ENCODE measurements at places on chromosomes 1 and 21.

GRCh38 chr1:183735069-183735860 is 69.7 kb upstream of the RGL1 start:
- peak; percentile 40 for DNase-seq

DNA sequence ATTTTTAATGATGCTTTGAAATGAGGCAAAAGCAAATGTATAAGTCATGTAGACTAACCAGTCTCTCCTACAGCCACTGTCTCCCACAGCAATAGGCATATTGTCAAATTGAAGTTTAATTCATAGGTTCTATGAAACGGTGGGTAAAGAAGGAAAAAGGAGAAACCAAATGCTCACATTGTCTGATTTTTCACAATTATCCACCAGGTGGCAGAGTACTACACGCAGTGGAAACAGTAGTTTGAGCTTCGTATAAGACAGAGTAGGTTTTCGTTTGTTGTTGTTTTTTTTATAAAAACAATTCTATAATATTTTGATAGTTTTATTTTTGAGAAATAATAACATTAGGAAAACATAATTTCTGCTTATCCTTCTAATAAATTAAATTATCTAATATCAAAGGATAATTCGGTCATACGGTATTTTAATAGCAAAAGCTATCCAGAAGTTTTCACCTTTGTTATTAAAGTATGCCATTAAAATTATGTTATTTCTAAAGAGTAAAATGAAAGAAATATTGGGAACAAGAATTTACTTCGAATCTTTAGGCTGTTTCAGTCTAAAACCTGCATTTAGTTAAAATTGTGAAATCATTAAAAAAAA is 39.1 kb downstream of the TYW3 start:
- peak; percentile 53 for DNase-seq

DNA sequence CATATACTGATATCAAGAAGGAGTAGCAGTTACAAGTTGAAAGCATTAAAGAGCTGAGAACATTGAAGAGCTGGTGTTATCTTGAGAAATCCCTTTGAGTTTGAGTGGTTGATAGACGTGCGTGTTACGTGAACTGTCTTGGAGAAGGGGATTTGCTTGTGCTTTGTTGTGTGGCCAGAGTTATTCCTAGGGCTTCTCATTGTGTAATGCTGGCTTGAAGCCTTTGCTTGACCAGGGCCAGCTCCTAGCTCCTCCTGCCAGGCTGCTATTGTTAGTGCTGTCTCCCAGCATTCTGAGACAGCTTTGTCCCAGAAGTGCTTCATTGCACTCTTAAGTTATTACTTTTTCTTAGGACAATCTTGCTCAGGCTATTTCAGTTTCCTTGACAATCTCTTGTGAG is 116.2 kb upstream of the KCNK2 start:
- peak; percentile 48 for DNase-seq

GRCh38 chr21:19237608-19238007 is 834.0 kb upstream of the TMPRSS15 start:
- DNase-seq = no peak

- no peak for DNase-seq
Measured at GRCh38 chr1:207669528-207670009, 24.6 kb downstream of the CR1L start.

DNA sequence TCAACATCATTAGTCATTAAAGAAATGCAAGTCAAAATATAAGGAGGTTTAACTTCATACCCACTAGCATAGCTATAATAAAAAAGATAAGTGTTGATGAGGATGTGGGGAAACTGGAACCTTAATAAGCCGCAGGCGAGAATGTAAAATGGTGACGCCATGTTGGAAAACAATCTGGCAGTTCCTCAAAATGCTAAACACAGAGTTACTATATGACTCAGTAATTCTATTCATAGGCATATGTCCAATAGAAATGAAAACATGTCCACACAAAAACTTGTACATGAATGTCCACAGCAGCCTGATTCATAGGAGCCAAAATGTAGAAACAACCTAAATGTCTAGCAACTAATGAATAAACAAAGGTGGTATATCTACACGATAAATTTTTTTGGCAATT is 23.2 kb downstream of the DDX59 start:
- no peak for DNase-seq

DNA sequence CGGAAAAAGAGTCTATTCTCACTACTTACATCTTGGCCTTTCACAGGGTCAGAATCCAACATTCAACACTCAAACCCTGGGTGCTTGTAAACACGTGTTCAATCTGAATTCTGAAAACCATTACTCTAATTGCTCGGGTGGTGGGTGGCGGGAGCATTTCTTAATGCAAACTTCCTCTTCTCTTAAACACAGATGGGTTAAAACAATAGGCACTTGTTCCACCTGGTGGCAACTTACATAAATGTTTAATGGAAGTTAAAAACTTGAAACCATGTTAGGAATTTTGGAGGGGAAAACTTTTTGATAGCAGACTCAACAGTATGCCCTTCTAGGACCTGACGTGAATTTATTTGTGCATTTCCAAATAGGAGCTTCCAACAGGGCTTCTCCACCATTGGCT is 23.4 kb upstream of the TDRD10 start:
- DNase-seq = peak; percentile 33

DNA sequence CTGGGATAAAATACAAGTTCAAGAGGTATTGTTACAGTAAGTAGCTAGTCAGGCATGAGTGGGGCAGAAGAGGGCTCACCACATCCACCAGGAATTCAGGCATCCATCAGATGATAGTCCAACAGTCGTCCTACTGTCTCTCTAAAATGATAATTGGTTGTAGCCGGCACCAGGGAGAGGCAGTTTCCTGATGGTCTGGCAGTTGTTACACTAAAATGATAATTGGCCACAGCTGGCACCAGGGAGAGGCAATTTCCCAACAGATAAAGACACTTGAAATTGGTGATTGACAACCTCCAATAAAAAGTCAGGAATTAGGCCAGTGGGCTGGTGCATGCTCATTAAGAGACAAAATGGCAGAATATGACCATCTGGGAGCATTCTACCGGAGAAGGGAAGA is 545.8 kb downstream of the AMY1C start:
- no peak for DNase-seq

- DNase-seq = no peak
Measured at GRCh38 chr1:16607433-16607851, 5.9 kb downstream of the NBPF1 start.

GRCh38 chr1:94236630-94237290 is 624 bp downstream of the ARHGAP29 start:
- peak; percentile 56 for DNase-seq

DNA sequence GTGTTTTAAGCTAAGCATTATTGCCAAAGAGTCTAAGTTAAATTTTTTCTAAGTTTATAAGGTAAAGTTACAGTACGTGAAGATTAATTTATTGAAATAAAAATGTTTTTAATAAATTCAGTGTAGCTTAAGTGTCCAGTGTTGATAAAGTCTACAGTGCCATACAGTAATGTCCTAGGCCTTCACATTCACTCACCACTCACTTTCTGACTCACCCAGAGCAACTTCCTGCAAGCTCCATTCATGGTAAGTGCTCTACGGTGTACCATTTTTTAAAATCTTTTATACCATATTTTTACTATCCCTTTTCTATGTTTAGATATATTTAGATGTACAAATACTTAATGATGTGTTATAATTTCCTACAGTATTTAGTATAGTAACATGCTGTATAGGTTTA is 173.2 kb downstream of the CACNA1E start:
- no peak for DNase-seq

DNA sequence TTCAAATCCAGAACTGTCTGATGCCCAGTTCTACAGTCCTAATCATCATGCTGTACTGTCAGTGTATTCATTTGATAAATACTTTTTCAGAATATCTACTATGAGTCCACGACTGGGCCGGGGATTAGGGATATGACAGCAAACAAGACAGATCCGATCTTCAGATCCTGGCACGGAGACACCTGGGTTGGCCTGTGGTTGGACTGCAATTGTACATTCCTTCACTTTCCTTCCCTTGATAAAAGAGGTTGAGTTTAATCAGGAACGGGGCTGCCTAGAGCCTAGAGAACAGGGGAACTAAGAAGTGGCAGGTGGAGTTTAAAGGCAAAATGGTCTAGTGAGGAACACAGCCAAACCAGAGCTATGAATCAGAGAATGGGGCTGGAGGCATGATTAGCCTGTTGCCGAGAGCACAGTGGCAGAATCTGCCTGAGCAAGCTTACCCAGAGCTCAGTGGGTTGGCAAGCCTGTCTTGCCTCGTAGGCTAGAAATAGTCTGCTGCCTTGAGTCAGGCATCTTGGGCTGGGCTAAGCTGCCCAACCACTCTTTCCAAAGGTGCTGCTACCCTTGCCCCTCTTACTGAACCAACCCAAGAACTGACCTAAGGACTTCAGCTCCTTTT is 38.1 kb upstream of the PTCH2 start:
- peak; percentile 61 for DNase-seq

GRCh38 chr1:100578201-100578600 is 40.3 kb downstream of the GPR88 start:
- peak; percentile 11 for DNase-seq

GRCh38 chr1:154536570-154536969 is 21.9 kb downstream of the UBE2Q1 start:
- DNase-seq = peak; percentile 30

GRCh38 chr1:1211541-1212441 is 2.2 kb downstream of the TNFRSF4 start:
- DNase-seq = no peak

DNA sequence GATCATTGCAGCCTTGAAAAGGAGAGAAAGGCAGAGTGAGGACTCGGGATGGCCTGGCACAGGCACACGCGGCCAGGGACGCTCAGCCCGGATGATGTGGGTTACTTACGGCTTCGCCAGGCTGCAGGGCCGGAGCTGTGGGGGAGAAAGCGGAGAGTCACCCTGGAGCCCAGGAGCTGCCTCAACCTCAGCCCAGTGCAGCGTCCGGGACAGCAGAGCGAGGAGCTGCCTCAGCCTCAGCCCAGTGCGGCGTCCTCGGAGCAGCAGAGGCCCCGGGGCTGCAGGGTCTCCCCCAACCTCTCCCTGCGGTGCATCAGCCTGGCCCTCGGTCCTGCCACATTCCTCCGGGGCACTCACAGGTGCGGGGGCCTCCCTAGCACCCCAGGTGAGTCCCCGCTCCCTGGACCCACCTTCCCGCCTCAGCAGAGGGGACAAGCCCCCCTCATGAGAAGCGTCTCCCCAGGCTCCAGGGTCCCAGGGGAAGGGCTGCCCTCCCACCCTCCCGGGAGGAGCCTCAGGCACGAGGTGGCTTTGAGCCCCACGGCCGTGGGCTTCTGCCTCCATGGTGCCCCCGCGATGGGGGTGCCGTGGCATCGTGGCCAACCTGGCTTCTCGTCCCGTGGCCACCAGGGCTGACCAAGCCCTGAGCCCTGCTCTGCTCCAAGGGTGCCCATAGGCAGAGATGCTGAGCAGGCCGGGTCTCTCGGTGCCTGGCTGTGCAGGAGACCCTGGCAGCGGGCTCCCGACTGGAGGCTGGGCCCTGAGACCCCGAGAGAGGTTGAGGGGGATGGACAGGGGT is 10.5 kb upstream of the RNF223 start:
- DNase-seq = no peak

- no peak for DNase-seq
Measured at GRCh38 chr1:95583661-95584210, 349.7 kb downstream of the RWDD3 start.

- peak; percentile 34 for DNase-seq
Measured at GRCh38 chr1:116951200-116951935, 41.7 kb downstream of the PTGFRN start.

DNA sequence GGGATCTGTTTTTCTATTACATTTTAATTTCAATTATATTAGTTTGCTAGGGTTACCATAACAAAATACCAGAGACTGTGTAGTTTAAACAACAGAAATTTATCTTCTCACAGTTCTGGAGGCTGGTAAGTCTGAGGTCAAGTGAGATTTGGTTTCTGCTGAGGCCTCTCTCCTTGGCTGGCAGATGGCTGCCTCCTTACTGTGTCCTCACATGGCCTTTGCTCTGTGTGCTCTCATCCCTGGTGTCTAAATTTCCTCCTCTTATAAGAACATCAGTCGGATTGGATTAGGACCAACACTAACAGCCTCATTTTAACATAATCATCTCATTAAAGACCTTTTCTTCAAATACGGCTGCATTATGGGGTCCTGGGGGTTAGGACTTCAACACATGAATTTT is 195.2 kb upstream of the CHODL start:
- DNase-seq = no peak

DNA sequence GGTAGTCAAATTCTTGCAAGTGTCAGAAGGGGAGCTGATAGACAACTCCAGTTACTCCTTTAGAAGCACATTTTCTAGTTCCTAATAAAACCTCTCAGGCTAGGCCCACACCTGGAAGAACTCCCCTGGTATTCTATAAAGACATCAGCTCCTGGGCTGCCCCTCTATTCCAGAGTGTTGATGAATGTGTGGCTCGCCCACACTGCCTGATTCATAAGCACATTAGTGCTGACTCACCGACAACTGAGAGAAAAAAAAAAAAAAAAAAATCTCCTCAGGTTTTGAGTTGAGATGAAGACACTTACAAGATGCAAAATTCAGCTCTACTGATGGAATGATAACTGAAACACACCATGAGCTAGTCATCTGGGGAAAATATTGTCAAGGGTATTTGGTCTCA is 188.1 kb downstream of the TNR start:
- DNase-seq = no peak

DNA sequence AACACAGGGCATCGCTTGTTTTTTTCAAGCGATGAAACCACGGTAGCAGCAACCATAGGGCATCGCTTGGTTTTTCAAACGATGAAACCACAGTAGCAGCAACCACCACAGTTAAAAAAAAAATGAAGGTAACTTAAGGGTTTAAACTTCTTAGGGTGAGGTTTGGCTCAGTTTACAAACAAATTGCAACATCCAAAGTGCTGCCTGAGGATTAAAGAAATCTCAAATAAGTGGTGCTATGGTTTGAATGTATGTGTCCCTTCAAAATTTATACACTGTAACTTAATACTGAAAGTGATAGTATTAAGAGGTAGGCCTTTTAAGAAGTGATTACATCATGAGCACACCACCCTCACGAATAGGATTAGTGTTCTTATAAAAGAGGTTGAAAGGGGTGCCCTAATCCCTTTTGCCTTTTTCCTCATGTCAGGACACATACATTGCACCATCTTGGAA is 6.4 kb upstream of the GBP5 start:
- DNase-seq = no peak

GRCh38 chr1:37315371-37315846 is 159.0 kb upstream of the ZC3H12A start:
- DNase-seq = no peak

- no peak for DNase-seq
Measured at GRCh38 chr21:26374817-26375216, 198.3 kb downstream of the CYYR1 start.

DNA sequence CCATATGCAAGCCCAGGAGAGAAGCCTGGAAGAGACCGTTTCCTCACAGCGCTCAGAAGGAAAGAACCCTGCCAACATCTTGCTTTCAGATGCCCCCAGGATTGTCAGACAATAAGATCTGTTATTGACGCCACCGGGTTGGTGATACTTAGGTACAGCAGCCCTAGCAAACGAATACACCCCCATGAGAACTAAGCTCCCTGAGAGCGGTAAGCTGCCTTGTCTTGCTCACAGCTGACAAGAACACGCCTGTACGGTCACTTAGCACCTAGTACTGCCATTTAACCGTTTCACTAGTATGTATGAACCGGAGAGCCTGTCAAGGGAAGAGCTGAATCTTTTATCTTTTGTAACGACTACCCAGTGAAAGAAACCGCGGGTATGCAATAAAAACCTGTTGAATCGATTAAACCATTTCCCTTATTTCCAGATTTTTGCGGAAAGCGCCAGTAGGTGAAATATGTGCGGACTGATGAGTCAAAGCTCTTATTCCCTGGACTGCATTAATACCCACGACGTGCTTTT is 619 bp upstream of the ZBTB8B start:
- no peak for DNase-seq
